ENCODE measurements at places on chromosomes 1 and 21.

DNA sequence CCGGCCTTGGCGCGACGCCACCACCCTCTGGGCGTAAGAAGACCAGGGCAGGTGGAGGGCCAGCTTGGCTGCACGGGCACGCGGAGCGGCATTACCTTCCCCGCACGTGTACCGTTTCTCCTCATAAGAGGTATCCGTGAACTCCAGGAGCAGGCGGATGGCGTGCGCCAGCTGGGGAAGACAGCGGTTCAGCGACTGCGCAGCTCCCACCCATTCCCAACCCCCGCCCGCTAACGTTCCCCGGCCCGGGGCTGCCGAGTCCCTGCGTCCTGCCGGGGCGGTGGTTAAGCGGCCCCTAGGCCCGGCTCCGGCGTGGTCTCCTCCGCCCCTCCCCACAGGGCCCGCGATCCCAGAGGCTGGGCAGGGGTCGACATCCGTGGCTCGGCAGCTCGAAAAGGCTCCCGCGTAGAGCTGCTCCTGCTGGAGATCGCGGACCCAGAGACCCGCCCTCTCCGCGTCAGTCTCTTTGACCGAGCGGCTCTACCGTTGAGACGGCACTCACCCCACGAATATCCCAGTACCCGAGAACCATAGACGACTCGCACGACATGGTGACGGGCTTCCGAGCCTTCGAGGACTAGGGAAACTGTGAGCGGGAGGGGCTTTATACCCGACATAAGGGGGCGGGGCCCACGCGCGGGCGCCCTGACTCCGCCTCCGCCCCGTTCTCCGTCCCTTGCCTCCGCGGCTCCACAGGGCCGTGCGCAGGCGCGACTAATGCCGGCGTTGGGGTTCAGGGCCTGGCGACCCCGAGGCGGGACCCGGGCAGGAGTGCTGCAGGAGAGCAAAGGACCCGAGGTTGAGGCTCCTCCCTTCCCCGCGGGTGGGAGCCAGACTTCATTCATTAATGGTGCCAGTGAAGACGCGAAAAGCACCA lies 862 bp downstream of the GSTM3 start:
- H3K4me1 ChIP-seq, result peaks cover 20% of the 10 kb centered on the region
- H3K27ac ChIP-seq, result peak overlapping the region; percentile 48
- no peaks in the 10 kb centered on the region for H3K36me3 ChIP-seq
- H3K4me3 ChIP-seq, result peak overlapping the region; percentile 50

DNA sequence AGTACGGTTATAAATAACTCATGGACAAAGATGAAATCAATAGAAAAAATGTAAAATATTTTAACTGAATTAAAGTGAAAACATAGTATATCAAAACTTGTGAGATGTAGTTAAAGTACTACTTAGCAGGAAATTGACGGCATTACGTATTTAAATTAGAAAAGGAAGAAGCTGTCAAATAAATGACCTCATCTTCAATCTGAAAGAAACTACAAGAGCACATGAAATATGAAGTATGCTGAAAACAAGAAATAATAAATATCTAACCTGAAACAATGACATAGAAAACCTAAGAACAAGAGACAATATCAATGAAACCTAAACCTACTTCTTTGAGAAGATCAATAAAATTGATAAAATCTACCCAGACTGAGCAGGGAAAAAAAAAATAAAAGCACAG lies 122.2 kb upstream of the PDE4B start:
- DNase-seq, result no peak
- H3K4me1 ChIP-seq, result no peaks in the 10 kb centered on the region
- H3K27ac ChIP-seq, result no peak overlapping the region
- H3K4me3 ChIP-seq, result no peak overlapping the region
- no peaks in the 10 kb centered on the region for H3K27me3 ChIP-seq

DNA sequence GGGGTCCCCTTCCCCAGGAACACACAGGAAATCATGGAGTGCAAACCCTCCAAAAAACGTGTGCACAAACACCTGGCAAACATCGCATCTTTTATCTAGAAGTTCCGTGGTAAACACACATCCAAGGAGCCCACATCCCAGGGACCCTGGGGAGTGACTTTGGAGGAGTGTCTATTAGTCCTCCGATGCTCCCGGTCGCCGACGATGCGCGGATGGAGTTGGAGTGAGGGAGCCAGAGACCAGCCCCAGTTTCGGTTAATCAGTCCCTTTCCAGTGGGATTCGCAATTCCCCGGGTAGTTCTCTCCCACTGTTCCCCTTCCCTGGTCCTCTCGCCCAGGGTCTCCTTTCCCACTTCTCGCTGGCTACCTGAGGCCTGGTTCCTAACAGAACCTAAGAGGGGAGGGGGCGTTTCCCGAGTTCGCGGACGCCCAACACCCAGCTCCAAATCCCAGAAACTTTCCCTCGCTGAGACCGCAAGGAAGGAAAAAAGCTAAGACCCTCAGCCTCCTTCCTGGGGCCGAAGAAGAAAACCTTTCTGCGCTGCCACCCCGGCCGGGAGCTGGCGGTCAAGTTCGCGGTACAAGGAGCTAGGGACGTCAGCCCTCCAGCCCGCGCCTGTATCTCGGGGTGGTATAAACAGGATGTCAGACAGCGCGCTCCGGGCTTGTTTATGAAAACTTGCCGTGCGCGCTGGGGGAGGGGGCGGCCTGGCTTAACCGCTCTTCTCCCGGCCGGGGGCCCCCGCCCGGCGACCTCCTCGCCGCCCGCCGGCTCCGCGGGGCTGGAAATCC lies 787 bp downstream of the JAK1 start:
- H3K36me3 ChIP-seq, result no peaks in the 10 kb centered on the region
- DNase-seq, result peak; percentile 64
- peaks cover 36% of the 10 kb centered on the region for H3K4me1 ChIP-seq
- peak overlapping the region; percentile 95 for H3K27ac ChIP-seq
- no peaks in the 10 kb centered on the region for H3K27me3 ChIP-seq

GRCh38 chr1:226108935-226109828 lies 46.7 kb downstream of the H3-3A start:
- H3K4me3 ChIP-seq, result no peak overlapping the region
- H3K36me3 ChIP-seq, result no peaks in the 10 kb centered on the region
- H3K4me1 ChIP-seq, result peaks cover 22% of the 10 kb centered on the region

GRCh38 chr1:152502496-152503180 lies 8.0 kb upstream of the LCE5A start:
- DNase-seq, result no peak
- no peak overlapping the region for H3K27ac ChIP-seq
- no peaks in the 10 kb centered on the region for H3K4me1 ChIP-seq
- no peaks in the 10 kb centered on the region for H3K36me3 ChIP-seq
- H3K4me3 ChIP-seq, result no peak overlapping the region
- no peaks in the 10 kb centered on the region for H3K27me3 ChIP-seq

- no peak overlapping the region for H3K4me3 ChIP-seq
- no peak overlapping the region for H3K27ac ChIP-seq
- no peak for DNase-seq
- H3K36me3 ChIP-seq, result no peaks in the 10 kb centered on the region
These were observed 41.0 kb downstream of the RUNX3 start for GRCh38 chr1:24888971-24889676.

DNA sequence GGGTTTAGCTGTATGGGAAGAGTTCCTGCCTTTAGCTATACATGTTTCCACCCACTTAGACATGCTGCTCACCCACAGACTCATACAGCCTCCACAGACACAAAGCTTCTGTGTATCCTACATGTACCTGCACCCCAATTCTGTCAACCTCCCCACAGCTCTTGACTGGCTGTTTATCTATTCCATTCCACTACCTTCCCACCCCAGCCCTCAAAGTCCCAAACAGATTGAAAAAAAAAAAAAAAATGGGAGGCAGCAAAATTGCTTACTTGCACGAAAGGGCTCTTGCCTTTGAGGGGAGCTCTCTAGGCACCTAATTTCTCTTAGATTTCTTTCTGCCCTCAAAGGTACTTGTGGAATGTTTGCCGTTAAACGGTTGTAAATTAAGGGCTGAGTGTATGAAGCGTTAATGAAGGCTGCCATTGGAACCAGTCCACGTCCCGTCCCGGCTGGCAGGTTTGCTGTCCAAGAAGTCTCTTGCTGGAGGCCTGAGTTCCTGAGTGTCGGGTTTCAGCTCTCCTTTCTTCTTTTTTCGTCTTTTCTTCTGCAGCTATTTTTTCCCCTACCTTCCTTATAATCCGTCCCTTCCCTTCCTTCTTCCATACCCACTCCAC lies 43.6 kb downstream of the PBX1 start:
- H3K27me3 ChIP-seq, result no peaks in the 10 kb centered on the region
- no peak overlapping the region for H3K4me3 ChIP-seq

GRCh38 chr21:45093035-45093532 lies 18.7 kb downstream of the ADARB1 start:
- H3K4me3 ChIP-seq, result no peak overlapping the region
- no peak overlapping the region for H3K27ac ChIP-seq
- peaks cover 6% of the 10 kb centered on the region for H3K4me1 ChIP-seq
- DNase-seq, result peak; percentile 50

- no peaks in the 10 kb centered on the region for H3K4me1 ChIP-seq
- no peaks in the 10 kb centered on the region for H3K36me3 ChIP-seq
- H3K27me3 ChIP-seq, result no peaks in the 10 kb centered on the region
- H3K27ac ChIP-seq, result no peak overlapping the region
- no peak overlapping the region for H3K4me3 ChIP-seq
- DNase-seq, result no peak
These were observed 365.6 kb upstream of the ADGRL2 start for GRCh38 chr1:81435175-81435574.

DNA sequence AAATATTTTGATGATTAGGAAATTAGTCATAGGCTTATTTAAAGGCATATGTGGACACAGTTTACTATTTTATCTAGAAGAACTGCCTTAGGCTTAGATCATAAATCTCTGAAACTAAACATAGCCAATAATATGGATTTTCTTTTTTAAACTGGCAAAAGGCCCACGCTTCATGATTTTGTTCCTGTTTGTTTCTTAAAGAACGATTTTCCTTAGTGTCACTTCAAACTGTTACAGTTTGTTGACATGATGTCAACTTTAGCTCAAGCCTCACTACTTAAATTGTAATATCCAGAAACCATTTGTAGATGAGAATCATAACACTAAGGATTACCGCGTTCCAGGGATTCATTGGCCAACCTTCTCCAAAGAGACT lies 322.6 kb downstream of the HHIPL2 start:
- no peak overlapping the region for H3K4me3 ChIP-seq
- no peaks in the 10 kb centered on the region for H3K4me1 ChIP-seq
- no peaks in the 10 kb centered on the region for H3K36me3 ChIP-seq
- no peak for DNase-seq

- no peaks in the 10 kb centered on the region for H3K4me1 ChIP-seq
- no peaks in the 10 kb centered on the region for H3K27me3 ChIP-seq
- no peaks in the 10 kb centered on the region for H3K36me3 ChIP-seq
- DNase-seq, result no peak
- no peak overlapping the region for H3K4me3 ChIP-seq
- H3K27ac ChIP-seq, result no peak overlapping the region
These were observed 31.3 kb upstream of the FOXO6 start for GRCh38 chr1:41329662-41330587.

DNA sequence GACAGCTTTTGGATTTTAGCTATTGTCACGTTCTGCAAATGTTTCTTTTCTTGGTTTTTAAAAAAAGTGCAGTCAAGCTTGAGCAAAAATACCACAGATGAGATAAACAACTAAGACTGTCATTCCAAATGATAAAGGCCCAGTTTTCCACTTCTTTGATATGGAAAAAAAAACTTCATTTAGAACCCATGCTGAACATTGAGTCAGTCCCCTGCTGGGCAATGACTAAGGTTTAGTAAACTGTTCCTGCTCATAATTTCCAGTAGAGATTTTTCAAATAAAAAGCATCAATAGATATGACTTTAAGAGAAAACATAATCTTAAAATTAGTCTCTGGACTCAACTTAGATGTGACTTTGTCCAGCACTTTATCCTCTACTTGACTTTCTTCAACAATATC lies 167.9 kb upstream of the C8B start:
- DNase-seq, result no peak
- H3K27ac ChIP-seq, result no peak overlapping the region
- H3K36me3 ChIP-seq, result no peaks in the 10 kb centered on the region
- no peaks in the 10 kb centered on the region for H3K4me1 ChIP-seq

- peak; percentile 60 for DNase-seq
- no peaks in the 10 kb centered on the region for H3K27me3 ChIP-seq
- no peaks in the 10 kb centered on the region for H3K36me3 ChIP-seq
- H3K27ac ChIP-seq, result no peak overlapping the region
- H3K4me1 ChIP-seq, result peaks cover 16% of the 10 kb centered on the region
These were observed 21.9 kb downstream of the RAB3B start for GRCh38 chr1:51968632-51969031.

GRCh38 chr1:75990686-75991085 lies 58.5 kb upstream of the ASB17 start:
- no peaks in the 10 kb centered on the region for H3K27me3 ChIP-seq
- no peaks in the 10 kb centered on the region for H3K36me3 ChIP-seq
- DNase-seq, result no peak
- H3K4me3 ChIP-seq, result no peak overlapping the region
- no peaks in the 10 kb centered on the region for H3K4me1 ChIP-seq
- H3K27ac ChIP-seq, result no peak overlapping the region

GRCh38 chr1:118021668-118022067 lies 92.1 kb downstream of the WDR3 start:
- H3K27ac ChIP-seq, result no peak overlapping the region
- no peak for DNase-seq
- no peaks in the 10 kb centered on the region for H3K27me3 ChIP-seq

DNA sequence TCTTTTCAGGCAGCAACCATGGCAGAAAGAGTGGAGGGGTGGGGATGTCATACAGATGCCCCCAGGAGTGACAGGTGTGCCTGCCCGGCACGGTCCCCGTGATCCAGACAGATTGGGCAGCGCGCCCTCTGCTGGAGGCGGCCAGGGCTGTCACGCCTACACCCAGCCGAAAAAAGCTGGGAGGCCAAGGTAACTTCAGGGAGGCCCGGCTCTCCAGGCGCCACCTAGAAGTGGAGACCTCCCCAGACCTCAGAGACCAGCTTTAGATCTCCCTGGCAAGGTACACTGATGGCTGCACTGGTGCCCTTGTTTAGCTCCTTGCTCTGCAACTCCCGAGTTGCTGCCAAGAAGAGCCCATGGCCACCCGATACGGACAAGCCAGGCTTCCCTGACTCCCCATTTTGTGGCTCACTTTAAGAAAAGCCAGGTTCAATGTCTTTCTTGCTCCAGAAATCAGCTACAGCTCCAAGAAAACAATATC lies 6.6 kb downstream of the GOLT1A start:
- DNase-seq, result peak; percentile 70
- H3K4me1 ChIP-seq, result peaks cover 16% of the 10 kb centered on the region
- no peaks in the 10 kb centered on the region for H3K36me3 ChIP-seq
- no peaks in the 10 kb centered on the region for H3K27me3 ChIP-seq
- H3K4me3 ChIP-seq, result no peak overlapping the region
- no peak overlapping the region for H3K27ac ChIP-seq

- H3K27ac ChIP-seq, result no peak overlapping the region
- H3K36me3 ChIP-seq, result no peaks in the 10 kb centered on the region
- no peaks in the 10 kb centered on the region for H3K4me1 ChIP-seq
- no peak for DNase-seq
- no peak overlapping the region for H3K4me3 ChIP-seq
These were observed 28.5 kb upstream of the ABCG1 start for GRCh38 chr21:42190486-42190863.

- no peaks in the 10 kb centered on the region for H3K36me3 ChIP-seq
- DNase-seq, result no peak
- no peaks in the 10 kb centered on the region for H3K27me3 ChIP-seq
- H3K27ac ChIP-seq, result no peak overlapping the region
- H3K4me1 ChIP-seq, result no peaks in the 10 kb centered on the region
- no peak overlapping the region for H3K4me3 ChIP-seq
These were observed 52.5 kb upstream of the CR2 start for GRCh38 chr1:207401578-207401977.

GRCh38 chr1:219066631-219067349 lies 106.9 kb upstream of the LYPLAL1 start:
- H3K4me1 ChIP-seq, result no peaks in the 10 kb centered on the region
- no peak overlapping the region for H3K4me3 ChIP-seq
- H3K27me3 ChIP-seq, result no peaks in the 10 kb centered on the region
- no peak overlapping the region for H3K27ac ChIP-seq
- DNase-seq, result no peak
- H3K36me3 ChIP-seq, result no peaks in the 10 kb centered on the region

GRCh38 chr1:66752000-66752592 lies at the start of gene DYNLT5:
Gene DYNLT5 (plus strand): TSS chr1:66752459. CDS start chr1:66754659, 2,200 bp downstream.
- peaks cover 9% of the 10 kb centered on the region for H3K27me3 ChIP-seq
- H3K36me3 ChIP-seq, result no peaks in the 10 kb centered on the region
- no peak within 1 kb of the TSS for H3K27ac ChIP-seq

All from body of pancreas (tissue), 4 donors.